ENCODE measurements at places on chromosomes 5 and 9.

- no peak for DNase-seq
These were observed 6.9 kb downstream of the ANXA6 start for GRCh38 chr5:151150471-151151262.

DNA sequence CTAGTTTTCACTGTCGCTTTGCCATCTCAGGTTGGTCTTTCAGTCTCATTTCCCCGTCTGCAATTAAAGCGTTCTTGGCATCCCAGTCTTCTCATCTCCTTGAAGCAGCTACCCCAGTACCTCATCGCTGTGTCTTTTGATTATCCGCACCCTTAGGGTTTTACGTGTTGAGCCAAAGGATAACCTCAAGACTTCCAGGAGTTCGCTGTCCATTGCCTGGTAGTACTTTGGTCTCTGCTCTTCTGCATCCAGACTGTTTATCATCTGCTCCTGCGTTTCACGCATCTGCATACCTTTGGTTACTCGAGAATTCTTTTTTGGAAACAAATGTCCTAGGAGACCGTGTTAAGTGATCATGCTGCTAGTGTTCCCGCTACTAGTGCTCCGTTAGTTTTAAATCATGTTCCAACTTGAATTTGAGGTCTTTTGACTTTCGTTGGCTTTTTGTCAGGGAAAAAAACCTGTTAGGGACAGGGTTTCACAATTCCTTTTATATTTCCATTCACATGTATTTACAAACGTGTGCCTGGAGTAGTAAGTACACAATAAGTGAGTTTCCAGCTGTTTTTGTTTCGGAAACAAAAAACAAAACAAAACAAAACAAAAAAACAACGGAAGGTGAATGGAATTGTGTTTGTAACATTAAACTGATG, 888 bp downstream of the RABGAP1 start:
- no peak for DNase-seq

- no peak for DNase-seq
These were observed 57.8 kb upstream of the FBXL7 start for GRCh38 chr5:15442193-15442570.

GRCh38 chr9:69936427-69936826, 107.2 kb upstream of the MAMDC2 start:
- no peak for DNase-seq

DNA sequence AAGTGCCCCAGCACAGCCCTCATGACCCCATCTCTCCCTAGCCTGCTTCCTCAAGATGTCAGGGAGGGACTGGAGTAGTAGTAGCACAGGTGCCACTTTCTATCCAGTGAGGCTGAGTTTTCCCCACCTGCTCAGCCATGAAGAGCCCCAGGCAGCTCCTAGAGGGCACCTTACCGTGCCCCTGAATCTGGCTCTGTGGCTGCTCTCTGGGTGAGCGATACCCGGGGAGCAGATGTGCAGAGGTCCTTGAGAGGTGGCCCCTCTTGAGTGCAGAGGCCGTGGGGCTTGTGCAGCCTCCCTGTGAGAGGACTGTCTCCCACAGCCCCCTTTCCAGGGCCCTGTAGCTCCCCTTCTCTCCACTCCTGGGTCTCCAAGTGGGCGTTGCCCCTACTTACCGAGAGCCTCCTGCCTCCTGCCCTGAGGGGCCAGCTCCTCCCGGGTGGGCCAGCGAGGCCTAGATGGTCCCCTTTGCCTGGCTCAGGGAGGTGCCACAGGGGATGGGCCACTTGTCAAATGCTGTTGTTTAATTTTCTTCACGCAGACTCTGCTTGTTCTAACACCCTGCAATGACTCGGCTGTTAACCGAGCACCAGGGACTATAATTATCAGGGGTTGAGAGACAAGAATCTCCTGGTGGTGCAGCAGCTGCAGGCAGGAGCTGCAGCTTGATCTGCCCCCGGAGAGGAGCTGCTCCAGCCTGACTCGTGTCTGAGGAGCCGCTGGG, 29.6 kb upstream of the PITX1 start:
- DNase-seq, result no peak

GRCh38 chr5:40515476-40515875, 164.2 kb upstream of the PTGER4 start:
- no peak for DNase-seq

- no peak for DNase-seq
These were observed 402.9 kb downstream of the ZSWIM6 start for GRCh38 chr5:61734966-61735365.

DNA sequence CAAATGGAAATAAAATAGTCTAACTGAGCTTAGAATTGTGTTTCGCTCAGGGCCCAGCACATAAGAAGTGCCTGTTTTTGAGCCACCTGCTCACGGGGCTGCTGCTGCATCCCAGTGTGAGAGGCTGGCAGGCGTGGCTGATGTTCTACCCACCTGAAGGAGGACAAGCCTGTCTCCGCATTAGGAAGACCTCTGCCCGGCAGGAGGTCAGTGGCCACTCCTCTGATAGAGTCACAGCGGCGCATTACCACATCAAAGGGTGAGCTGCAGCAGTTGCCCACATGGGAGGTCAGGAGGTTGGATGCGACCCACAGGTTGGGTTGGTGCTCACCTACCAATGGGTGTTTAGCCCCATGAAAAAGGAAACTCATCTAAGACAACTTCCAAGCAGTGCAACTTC, 3.7 kb upstream of the SLC6A7 start:
- no peak for DNase-seq
